Activated CD8-positive, alpha-beta memory T cell treated with anti-CD3 and anti-CD28 coated beads, Interleukin-2, amount 10 ng/mL, durations not matched to agents 7 days and 5 days (primary cell): ENCODE measurements at places on chromosomes 2 and 18.
A peak's percentile ranks its signal among the peaks of the same experiment; 100 is the strongest.

DNA sequence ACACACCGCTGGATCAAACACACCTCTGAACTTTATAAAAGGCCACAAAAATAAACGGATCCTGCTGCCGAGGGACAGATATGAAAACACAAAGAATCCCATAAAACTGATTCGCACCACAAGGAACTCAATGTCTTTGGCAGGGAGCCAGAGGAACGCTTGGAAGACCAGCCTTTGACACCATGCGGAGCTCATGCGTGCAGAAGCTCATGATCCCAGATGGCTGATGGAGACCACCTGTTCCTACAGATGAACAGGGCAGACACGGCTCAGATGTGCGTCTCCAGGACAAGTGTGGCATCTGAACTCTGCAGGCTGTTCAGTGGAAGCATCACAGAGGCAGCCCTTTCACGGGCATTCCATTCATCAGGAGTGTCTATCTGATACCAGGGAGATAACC lies 24.9 kb downstream of the COPS9 start:
- no peak for DNase-seq

DNA sequence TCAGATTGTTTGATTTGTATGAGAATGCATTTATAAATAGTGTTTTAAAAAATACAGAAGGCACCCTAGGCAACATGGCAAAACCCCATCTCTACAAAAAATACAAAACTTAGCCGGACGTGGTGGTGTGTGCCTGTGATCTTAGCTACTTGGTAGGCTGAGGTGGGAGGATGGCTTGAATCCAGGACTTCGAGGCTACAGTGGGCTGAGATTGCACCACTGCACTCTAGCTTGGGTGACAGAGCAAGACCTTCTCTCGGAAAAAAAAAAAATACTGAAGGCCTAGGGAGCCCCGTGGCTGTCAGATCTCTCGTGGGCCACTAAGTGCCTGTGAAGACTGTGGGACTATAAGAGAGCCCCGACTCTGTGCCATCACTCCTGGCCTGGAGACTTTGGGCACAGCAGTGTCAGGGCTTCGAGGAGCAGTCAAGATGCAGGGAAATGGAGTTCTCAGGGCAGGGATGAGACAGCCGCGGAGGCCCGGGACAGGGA lies 40.5 kb downstream of the MYO7B start:
- DNase-seq = peak; percentile 9

DNA sequence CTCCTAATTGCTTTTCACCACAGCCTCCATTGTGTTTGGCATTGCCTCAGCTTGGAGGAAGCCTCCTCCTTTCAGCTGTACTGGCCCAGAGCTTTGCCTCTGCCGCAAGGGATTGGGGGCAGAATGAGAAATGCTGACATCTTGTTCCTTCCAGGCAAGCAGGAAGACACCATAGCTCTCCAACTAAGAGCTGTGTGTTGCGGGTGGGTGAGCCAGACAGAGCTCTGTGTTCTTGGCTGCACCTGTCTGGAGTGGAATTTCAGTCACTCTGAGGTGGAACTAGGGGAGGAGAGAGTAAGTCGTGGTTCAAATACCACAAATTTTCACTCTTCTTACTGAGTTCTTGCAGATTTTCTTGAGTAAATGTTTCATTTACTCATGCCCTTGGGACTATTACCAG lies 36.6 kb upstream of the KCNF1 start:
- DNase-seq = no peak

- DNase-seq = no peak
These were observed 6.2 kb downstream of the PELI1 start for GRCh38 chr2:64137996-64138395.

- no peak for DNase-seq
These were observed 1074.2 kb upstream of the ZEB2 start for GRCh38 chr2:145593991-145594614.

DNA sequence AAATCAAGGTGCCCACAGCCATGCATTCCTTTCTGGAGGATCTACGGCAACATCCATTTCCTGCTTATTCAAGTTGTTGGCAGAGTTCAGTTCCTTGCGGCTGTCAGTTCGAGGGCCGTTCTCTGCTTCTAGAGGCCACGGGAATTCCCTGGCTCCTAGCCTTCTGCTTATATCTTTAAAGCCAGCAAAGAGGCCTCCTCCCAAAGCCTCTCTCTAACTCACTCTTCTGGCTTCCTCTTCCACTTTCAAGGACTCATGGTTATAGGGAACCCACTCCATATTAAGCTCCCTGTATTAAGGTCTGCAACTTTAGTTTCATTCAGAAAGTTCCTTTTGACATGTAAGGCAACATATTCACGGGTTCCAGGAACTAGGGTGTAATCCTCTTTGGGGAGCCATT lies 150.1 kb upstream of the RMP24 start:
- DNase-seq = no peak

DNA sequence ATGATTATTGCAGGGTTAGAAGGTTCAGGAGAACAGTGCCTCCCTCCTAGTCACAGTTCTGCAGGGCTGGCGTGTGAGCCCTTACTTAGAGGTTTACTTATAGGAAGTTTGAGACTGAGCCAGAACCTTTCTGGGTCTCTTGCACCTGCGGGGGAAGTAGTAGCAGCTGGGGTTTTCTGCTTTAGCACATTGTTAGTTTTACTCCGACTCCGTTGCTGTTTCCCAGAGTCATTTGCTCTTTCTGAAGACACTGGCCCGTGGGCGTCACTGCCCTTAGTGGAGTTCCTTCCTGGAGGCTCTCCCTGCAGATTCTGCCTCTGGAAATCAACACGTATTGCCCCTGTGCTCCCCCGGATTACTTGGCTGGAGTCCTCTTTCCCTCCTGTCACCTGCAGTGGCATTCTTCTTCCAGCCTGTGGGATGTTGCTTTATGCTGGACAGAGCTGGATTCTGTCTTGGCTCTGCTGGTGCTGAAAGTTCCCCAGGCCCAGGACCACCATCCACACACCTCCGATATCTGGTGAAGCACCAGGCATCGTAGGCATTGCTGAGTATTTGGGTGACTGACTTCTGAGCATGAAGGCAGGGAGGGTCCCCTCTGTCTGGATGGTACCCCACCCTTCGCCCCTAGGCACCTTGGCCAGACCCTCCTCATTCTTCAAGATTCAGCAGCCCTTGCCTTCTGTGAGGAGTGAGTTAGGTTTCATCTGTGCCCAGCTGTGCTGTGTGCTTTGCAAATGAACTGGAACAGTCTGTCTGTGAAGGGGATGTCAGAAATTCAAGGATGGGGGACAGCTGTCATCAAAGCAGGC lies 51.7 kb downstream of the AGAP1 start:
- DNase-seq = no peak

DNA sequence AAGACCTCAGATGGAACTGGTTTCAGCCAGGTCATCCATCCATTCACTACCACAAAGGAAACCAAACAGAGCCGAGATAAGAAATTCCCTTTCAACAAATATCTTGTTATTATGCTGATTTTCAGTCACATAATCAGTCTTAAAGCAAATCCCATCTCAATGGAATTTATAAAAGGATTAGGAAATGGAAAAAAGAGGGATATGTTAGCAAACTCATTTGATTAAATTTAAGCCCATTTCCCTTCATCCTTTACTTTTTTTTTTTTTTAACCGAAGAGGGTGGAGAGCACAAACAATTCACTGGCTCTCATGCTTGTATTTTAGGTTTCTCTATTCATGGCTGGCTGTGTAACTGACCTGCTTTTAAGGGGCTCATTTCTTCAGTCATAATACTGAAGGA lies 109.0 kb upstream of the GATA6 start:
- DNase-seq = no peak

DNA sequence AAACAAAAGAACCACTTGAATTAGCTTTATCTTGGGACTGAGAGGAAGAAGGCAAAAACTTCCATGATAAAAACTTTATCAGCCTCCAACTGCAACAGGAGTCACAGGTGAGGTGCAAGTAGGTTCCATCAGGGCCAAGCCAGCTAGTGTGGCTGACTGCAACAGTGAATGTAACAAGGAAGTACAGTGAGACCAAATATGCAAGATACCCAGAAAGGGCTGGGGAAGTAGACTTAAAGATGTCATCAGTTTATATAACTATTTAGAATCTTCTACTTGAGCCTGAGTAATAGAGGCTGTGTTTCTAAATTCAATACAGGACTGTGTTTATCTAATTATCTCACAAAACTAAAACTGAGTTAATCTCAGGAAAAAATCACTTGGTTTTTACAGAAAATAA lies 14.8 kb downstream of the PLEKHM3 start:
- no peak for DNase-seq

GRCh38 chr2:200993097-200993496 lies 29.6 kb upstream of the ORC2 start:
- no peak for DNase-seq
